ENCODE measurements at places on chromosomes 3 and 15. TPM values are rescaled to one million over a fixed set of nuclear protein-coding genes. Genes with fewer than 3 reads are reported as not detected.

The HAUS2 gene
- total RNA-seq = 29.1 TPM

The NR2E3 gene
- not detected for total RNA-seq

DNA sequence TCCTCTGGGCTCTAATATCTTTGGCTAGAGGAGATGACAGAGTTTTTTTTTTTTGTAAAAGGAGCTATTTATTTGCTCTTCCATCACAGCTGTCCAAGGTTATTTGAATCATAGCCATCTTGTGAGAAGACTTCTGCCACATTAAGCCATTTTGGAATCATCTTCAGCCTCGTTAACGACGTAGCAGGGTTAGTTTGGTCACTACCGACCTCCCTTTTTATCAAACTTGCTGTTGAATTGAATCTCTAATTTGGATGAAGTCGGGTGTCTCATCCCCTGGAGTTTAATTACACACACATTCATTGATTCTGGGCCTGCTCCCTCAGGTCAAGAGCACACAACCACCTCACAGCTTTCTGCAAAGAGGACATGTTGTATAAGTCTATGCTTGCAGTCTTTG lies 238.7 kb downstream of the CPNE4 start:
- no peak for DNase-seq
- no peaks in the 10 kb centered on the region for H3K36me3 ChIP-seq
- no peaks in the 10 kb centered on the region for H3K27me3 ChIP-seq
- H3K4me1 ChIP-seq = no peaks in the 10 kb centered on the region
- no peak overlapping the region for H3K27ac ChIP-seq

The SYNPR gene
- not detected for total RNA-seq

- H3K4me3 ChIP-seq = no peak overlapping the region
- H3K4me1 ChIP-seq = no peaks in the 10 kb centered on the region
- H3K27ac ChIP-seq = no peak overlapping the region
- DNase-seq = no peak
These were observed 501.0 kb downstream of the IGSF11 start for GRCh38 chr3:118533676-118534075.

The CLSTN2 gene
- total RNA-seq = 1.1 TPM

The CHDH gene
- 3.3 TPM for total RNA-seq

- H3K27ac ChIP-seq = no peak overlapping the region
- peaks cover 22% of the 10 kb centered on the region for H3K36me3 ChIP-seq
- no peaks in the 10 kb centered on the region for H3K27me3 ChIP-seq
These were observed 6.5 kb downstream of the PSMD2 start for GRCh38 chr3:184305577-184305976.

DNA sequence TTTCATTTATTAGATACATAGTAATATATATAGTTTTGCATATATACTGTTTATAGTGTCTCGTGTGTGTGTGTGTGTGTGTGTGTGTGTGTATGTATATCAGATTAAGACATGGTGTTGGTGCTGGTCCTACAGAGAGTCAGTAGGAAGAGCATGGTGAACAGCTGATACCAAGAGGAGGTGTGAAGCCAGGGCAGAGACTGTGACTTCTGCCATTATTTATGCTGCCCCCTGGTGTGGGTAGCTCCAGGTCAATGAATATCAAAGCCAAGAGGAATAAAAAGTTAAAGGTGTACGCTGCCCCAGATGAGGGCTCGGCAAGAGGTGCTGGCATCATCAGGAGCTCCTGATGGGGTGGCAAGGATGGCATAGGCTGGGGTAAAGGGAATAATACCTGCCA lies 299.5 kb upstream of the RASGRP1 start:
- DNase-seq = no peak
- H3K27me3 ChIP-seq = no peaks in the 10 kb centered on the region
- H3K4me3 ChIP-seq = no peak overlapping the region
- no peaks in the 10 kb centered on the region for H3K36me3 ChIP-seq

The HRG gene
- total RNA-seq = not detected

The LHFPL4 gene
- total RNA-seq = not detected

The MYO1E gene
- 26.0 TPM for total RNA-seq

- H3K36me3 ChIP-seq = peaks cover 8% of the 10 kb centered on the region
- peaks cover 7% of the 10 kb centered on the region for H3K4me1 ChIP-seq
- H3K27me3 ChIP-seq = no peaks in the 10 kb centered on the region
- no peak overlapping the region for H3K4me3 ChIP-seq
These were observed 1.7 kb downstream of the TLR9 start for GRCh38 chr3:52223449-52224408.

GRCh38 chr15:83163032-83163431 lies 44.6 kb downstream of the HDGFL3 start:
- H3K36me3 ChIP-seq = no peaks in the 10 kb centered on the region
- H3K27me3 ChIP-seq = no peaks in the 10 kb centered on the region
- no peaks in the 10 kb centered on the region for H3K4me1 ChIP-seq
- DNase-seq = no peak

- H3K4me1 ChIP-seq = peaks cover 33% of the 10 kb centered on the region
- no peak for DNase-seq
- H3K27me3 ChIP-seq = no peaks in the 10 kb centered on the region
- H3K36me3 ChIP-seq = no peaks in the 10 kb centered on the region
- no peak overlapping the region for H3K4me3 ChIP-seq
These were observed 5.2 kb upstream of the PRKCD start for GRCh38 chr3:53155760-53156159.

DNA sequence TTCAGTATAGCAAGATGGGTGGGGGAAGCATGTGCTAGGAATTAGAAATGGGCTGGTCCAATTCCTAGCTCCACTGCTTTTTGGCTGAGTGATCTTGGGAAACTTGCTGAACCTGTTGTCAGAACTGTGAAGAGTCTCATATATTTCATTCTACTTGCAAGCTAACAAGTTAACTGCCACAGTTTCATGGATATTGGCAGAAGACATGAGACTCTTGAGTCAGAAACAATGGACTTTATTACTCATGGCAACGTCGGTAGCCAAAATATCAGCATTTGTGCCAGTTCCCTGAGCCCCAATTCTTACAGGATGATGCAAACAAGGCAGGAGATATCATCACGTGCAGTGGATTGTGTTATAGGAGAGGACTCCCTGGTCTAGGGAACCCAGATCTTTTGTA lies 26.6 kb upstream of the PLAAT1 start:
- no peak overlapping the region for H3K27ac ChIP-seq
- H3K4me1 ChIP-seq = peaks cover 12% of the 10 kb centered on the region
- H3K36me3 ChIP-seq = no peaks in the 10 kb centered on the region
- no peak for DNase-seq
- no peaks in the 10 kb centered on the region for H3K27me3 ChIP-seq

GRCh38 chr3:127207727-127208482 lies 15.0 kb downstream of the PRR23E start:
- no peaks in the 10 kb centered on the region for H3K27me3 ChIP-seq
- H3K4me3 ChIP-seq = no peak overlapping the region
- no peak overlapping the region for H3K27ac ChIP-seq
- no peaks in the 10 kb centered on the region for H3K36me3 ChIP-seq

The CNOT10 gene
- 10.7 TPM for total RNA-seq

The BFSP2 gene
- not detected for total RNA-seq

- no peak for DNase-seq
- H3K36me3 ChIP-seq = no peaks in the 10 kb centered on the region
- peaks cover 5% of the 10 kb centered on the region for H3K4me1 ChIP-seq
- H3K27ac ChIP-seq = no peak overlapping the region
These were observed 187.1 kb downstream of the DPH6 start for GRCh38 chr15:35358824-35359223.

The AADAC gene
- total RNA-seq = 1.1 TPM

GRCh38 chr15:40695469-40695890 lies 506 bp downstream of the RAD51 start:
- peaks cover 9% of the 10 kb centered on the region for H3K36me3 ChIP-seq
- no peak for DNase-seq
- H3K4me3 ChIP-seq = peak overlapping the region; percentile 92

- no peaks in the 10 kb centered on the region for H3K4me1 ChIP-seq
- DNase-seq = no peak
- H3K27me3 ChIP-seq = no peaks in the 10 kb centered on the region
- H3K4me3 ChIP-seq = no peak overlapping the region
- no peaks in the 10 kb centered on the region for H3K36me3 ChIP-seq
These were observed 28.9 kb downstream of the CSTA start for GRCh38 chr3:122353893-122354401.

- DNase-seq = no peak
- no peak overlapping the region for H3K4me3 ChIP-seq
- H3K27ac ChIP-seq = no peak overlapping the region
- no peaks in the 10 kb centered on the region for H3K27me3 ChIP-seq
- no peaks in the 10 kb centered on the region for H3K4me1 ChIP-seq
These were observed 279.7 kb downstream of the XXYLT1 start for GRCh38 chr3:194991338-194991654.

The PLA2G4B gene
- total RNA-seq = not detected

DNA sequence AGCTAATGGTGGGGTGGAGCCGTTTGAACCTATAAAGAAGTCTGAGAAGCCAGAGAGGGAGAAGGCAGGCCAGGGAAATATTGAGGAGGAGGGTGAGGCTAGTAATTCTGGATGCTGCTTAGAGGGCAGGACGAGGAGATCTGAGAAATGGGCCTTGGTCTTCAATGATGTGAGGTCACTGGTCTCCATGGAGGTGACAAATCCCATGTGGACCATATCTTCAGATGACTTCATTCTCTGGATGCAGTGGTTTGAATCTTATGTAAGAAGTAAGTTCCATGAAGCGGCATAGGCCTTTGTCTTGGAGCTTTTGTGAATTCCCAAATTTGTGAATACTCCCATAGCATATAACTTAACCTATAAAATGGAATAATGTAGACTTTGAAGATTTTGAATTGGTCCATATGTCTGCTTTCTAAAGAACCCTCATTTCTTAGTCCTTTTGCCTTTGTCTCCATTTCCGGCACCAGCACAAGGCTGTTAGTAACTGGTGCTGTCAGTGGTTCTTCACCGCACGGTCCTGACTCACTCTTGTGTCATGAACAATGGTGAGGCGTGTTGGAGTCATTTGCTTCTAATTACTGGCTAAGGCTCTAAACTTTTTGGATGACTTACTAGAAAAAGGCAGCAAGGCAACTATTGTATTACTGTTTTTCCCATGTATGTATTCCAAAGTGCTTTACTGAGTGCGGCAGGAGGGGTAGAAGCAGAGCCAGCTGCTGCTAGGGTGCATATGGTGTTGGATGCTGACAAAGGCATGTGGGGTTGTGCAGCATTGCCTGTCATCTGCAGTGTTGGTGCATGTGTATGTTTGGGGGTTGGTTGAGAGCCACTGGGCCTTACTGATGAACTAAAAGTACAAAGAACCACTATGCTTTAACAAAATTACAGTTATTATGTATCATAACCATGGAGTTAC lies 279.3 kb upstream of the C2CD4B start:
- no peaks in the 10 kb centered on the region for H3K27me3 ChIP-seq
- peak overlapping the region; percentile 59 for H3K27ac ChIP-seq
- H3K36me3 ChIP-seq = no peaks in the 10 kb centered on the region
- H3K4me3 ChIP-seq = no peak overlapping the region

GRCh38 chr15:66102563-66103292 lies 150.8 kb downstream of the MEGF11 start:
- H3K4me3 ChIP-seq = no peak overlapping the region
- no peak overlapping the region for H3K27ac ChIP-seq
- no peaks in the 10 kb centered on the region for H3K4me1 ChIP-seq
- H3K27me3 ChIP-seq = no peaks in the 10 kb centered on the region
- no peak for DNase-seq

DNA sequence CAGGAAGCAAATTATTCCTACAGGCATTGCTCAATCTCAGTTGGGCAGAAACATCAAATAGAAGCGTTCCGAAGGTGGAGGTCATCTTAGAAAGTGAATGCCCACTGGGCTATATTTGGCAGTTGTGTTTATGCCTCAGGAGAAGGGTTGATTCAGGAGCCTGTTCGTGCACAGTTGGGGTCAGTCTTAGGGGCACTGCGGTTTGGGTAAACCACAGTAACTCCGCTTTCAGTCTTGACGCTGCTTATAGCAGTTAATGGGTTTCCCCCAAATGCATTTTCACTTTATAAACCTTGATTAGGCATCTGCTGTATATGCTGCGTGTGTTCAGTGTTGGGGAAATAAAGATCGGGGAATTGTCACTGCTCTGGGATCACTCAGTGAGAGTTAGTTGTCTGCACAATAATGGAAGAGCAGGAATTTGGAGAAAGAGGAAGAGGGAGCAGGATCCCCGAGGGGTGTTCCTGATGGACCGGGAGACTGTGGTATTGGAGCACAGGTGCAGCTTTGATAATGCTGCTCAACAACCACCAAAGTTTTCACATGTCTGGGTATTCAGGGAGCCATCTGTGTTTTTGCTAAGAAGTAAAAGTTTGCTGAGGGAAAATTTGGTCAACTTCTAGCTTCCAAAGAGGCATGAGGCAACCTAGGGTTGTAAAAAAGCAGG lies 124.3 kb upstream of the EIF1B start:
- H3K4me3 ChIP-seq = no peak overlapping the region
- H3K36me3 ChIP-seq = no peaks in the 10 kb centered on the region
- DNase-seq = no peak
- peaks cover 24% of the 10 kb centered on the region for H3K4me1 ChIP-seq
- H3K27me3 ChIP-seq = no peaks in the 10 kb centered on the region
- no peak overlapping the region for H3K27ac ChIP-seq

DNA sequence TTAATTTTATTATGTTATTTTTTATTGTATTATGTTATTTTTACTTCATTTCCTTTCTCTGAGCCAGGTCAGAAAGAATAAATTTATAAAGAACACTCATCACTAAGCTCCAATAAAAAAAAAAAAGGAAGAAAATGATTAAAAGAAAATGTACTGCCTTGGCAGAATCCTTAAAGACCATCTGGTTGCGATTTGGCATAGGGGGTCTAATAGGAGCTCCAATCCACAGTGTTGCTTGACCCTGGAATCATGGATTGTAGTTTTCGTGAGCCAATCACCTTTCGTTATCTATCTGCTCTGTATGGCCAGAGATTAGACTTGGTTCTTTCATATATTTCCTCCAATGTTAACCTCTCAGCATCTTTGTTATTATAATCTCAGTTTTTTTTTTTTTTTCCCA lies 421.8 kb upstream of the MCTP2 start:
- H3K36me3 ChIP-seq = no peaks in the 10 kb centered on the region
- H3K27ac ChIP-seq = no peak overlapping the region
- H3K27me3 ChIP-seq = no peaks in the 10 kb centered on the region
- H3K4me1 ChIP-seq = no peaks in the 10 kb centered on the region
- no peak for DNase-seq
- H3K4me3 ChIP-seq = no peak overlapping the region

The PDE8A gene
- 20.6 TPM for total RNA-seq

The NCEH1 gene
- 19.8 TPM for total RNA-seq

DNA sequence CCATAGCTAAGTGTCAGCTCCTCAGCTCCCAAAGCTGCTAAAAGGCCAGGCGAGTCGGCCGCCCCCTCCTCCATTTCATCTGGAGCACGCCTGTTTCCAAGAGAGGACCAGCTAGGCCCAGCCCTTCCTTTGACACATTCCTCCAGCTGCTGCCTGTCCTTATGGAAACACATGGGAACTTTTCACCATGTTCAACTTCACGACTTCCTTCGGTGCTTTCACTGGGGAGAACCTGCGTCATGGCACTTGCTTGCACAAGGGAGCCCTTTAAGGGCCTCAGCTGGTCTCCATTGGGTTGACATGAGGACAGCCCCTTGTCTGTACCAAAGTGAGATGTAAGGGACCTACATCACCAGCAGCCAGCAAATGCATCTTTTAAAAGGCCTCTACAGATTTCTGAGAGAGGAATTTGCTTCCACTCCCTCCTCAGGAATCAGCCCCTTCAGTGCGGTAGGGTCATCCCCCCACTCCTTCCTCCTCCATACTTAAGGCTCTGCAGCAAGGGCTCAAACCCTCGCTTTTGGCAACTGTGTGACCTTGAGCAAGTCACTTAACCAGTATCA lies 2.1 kb downstream of the MAGI1 start:
- peak overlapping the region; percentile 91 for H3K4me3 ChIP-seq
- no peaks in the 10 kb centered on the region for H3K27me3 ChIP-seq
- no peaks in the 10 kb centered on the region for H3K36me3 ChIP-seq

- no peak overlapping the region for H3K4me3 ChIP-seq
- H3K27ac ChIP-seq = no peak overlapping the region
- no peaks in the 10 kb centered on the region for H3K36me3 ChIP-seq
- H3K4me1 ChIP-seq = no peaks in the 10 kb centered on the region
- H3K27me3 ChIP-seq = no peaks in the 10 kb centered on the region
These were observed 28.3 kb downstream of the SUCNR1 start for GRCh38 chr3:151901644-151902285.

The PLA2G4F gene
- total RNA-seq = 1.5 TPM
